Naive thymus-derived CD8-positive, alpha-beta T cell (primary cell): ENCODE measurements at places on chromosomes 13 and 19. TPM values are rescaled to one million over a fixed set of nuclear protein-coding genes. Genes with fewer than 3 reads are reported as not detected.

Gene ZNF682
- 5.9 TPM for polyA plus RNA-seq

Gene SOX1
- polyA plus RNA-seq, result not detected

Gene TMPRSS9
- not detected for polyA plus RNA-seq

Gene MADCAM1
- polyA plus RNA-seq, result 0.17 TPM

Gene CPB2
- polyA plus RNA-seq, result 0.12 TPM
